Activated T-helper 1 cell treated with anti-CD3 and anti-CD28 coated beads, Interleukin-12 subunit alpha, Interleukin-12 subunit beta, Interleukin-2, Interleukin-4 antibody, amounts not matched to agents 30 ng/mL and 10 ng/mL and 1 ng/mL, durations not matched to agents 14 hours and 24 hours and 36 hours (primary cell): ENCODE measurements at places on chromosomes 5 and 9. TPM values are rescaled to one million over a fixed set of nuclear protein-coding genes. Genes with fewer than 3 reads are reported as not detected.

DNA sequence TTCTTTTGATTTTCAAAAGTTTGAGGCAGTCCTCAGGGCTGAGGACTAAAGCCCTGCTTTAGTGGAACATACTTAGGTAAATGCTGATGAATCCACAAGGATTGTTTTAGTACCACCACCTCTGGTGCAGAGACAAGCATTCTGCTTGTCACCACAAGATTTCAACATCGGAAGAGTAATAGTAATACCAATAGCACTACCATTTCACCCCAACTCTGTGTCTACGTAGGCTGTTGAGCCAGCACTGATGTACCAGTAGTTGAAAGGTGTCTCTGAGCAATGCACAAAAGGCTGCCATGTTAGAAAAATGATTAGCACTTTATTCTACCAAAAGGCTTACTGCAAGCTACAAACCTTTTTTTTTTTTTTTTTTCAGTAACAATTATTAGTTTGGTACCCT, 213.2 kb upstream of the SLC24A2 start:
- no peak overlapping the region for H3K27ac ChIP-seq
- H3K4me3 ChIP-seq, result no peak overlapping the region
- peaks cover 13% of the 10 kb centered on the region for H3K36me3 ChIP-seq
- H3K27me3 ChIP-seq, result no peaks in the 10 kb centered on the region
- peaks cover 47% of the 10 kb centered on the region for H3K4me1 ChIP-seq

DNA sequence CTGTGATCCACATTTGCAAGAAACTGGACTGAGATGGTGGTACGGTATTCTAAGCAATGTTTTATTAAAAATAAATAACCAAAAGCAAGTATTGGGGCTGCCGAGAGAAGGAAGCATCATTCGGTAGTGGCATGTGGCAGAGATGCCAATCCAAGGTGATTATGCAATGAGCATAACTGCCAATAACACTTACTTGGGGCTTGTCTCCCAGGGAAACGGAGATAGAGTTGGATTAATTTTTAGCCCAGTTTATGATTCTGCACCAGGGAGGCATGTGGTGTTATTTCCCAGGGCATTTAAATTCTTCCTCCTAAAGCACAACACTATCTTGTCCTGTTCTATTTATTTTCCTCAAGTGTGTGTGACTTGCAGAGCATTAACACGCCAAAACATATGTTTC, 17.9 kb downstream of the SLC24A2 start:
- DNase-seq, result no peak
- H3K36me3 ChIP-seq, result no peaks in the 10 kb centered on the region
- no peak overlapping the region for H3K4me3 ChIP-seq
- no peaks in the 10 kb centered on the region for H3K4me1 ChIP-seq
- H3K27ac ChIP-seq, result no peak overlapping the region

GRCh38 chr5:124952566-124952965, 206.1 kb upstream of the ZNF608 start:
- H3K27ac ChIP-seq, result no peak overlapping the region
- H3K27me3 ChIP-seq, result peaks cover 2% of the 10 kb centered on the region
- H3K4me1 ChIP-seq, result no peaks in the 10 kb centered on the region

The ZFYVE16 gene
- total RNA-seq, result 9.4 and 10.3 TPM in 2 replicates

GRCh38 chr5:120471971-120472370, 7.9 kb downstream of the PRR16 start:
- no peak for DNase-seq
- no peaks in the 10 kb centered on the region for H3K36me3 ChIP-seq
- H3K4me3 ChIP-seq, result no peak overlapping the region
- no peak overlapping the region for H3K27ac ChIP-seq

The TCF7 gene
- 76.3 and 77.2 TPM in 2 replicates for total RNA-seq

DNA sequence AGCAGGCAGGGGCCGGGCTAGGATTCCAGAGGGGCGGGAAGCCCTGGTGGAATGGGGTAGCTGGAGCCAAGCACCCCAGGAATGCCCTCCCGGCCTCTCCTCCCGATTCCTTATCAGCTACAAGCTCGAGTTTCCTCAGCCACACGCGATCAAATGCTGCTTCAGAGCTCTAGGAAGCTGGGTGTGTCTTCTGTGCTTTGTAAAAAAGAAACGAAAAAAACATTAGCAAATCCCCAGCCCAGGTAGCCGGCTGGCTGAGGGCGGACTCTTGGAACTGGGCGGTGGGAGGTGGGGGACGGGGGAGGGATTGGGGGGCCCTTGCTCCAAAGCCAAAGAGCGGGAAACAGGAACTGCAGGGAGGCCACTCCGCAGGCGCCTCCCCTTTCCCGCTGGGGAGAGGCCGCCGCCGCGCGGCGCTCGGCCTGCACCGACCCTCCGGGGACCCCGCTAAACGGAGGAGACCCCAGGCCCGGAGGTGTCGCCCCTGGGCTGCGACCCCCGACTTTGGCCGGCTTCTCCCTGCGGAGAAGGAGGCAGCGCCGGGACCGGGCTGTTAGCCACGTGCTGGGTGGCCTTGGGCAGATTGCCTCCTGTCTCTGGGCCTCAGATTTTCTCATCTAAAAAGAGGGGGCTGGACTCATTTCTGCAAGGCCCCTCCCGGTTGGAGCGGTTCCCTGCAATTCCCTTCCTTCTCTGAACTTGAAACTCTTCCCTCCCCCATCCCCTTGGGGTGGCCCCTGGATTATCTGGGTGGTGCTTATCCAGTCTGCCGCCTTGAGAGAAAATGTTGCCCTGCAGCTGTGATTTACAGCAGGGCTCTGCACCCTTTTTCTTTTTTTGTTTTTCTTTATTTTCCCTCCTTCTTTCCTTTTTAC, 40.9 kb upstream of the FABP6 start:
- peaks cover 10% of the 10 kb centered on the region for H3K4me1 ChIP-seq
- no peaks in the 10 kb centered on the region for H3K36me3 ChIP-seq
- DNase-seq, result no peak
- H3K27me3 ChIP-seq, result peaks cover 5% of the 10 kb centered on the region
- H3K4me3 ChIP-seq, result peak overlapping the region; percentile 42

The GABRB2 gene
- not detected in 2 replicates for total RNA-seq

DNA sequence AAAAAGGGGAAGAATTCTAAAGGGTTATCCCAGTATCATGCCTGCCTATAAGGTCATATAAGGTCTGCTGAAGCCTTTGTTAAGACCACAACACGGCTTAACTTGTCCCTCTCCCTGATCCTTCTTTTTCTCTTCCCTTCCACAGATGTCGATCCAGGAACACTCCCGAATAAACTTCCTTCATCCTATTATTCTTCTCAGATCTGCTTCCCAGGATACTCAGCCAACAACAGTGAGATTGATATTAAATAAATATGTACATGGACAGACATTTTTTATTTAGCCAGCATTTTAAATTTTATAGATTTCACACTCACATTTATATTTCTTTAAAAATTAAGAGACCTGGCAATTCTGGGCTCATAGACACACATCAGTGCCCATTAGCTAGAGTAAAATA, 44.1 kb downstream of the DPYSL3 start:
- no peak for DNase-seq
- no peak overlapping the region for H3K4me3 ChIP-seq
- no peaks in the 10 kb centered on the region for H3K4me1 ChIP-seq
- no peaks in the 10 kb centered on the region for H3K36me3 ChIP-seq
- no peak overlapping the region for H3K27ac ChIP-seq

DNA sequence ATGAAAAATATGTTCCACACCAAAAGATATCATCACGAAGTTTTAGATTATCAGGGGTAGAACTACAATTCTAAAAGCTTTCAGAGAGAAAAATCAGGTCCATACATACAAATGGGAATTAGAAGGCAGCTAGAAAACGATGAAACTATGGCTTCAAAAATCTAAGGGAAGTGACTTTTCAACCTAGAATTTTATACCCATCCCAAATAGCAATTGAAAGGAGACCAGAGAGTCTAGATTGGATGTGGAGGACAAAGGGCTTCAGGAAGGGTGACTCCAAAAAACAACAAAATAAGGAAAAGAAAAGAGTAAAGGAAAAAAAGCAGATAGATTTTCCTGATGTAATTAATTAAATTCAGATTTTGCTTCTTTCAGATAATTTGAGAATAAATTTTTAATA, 72.0 kb upstream of the CEP78 start:
- no peaks in the 10 kb centered on the region for H3K4me1 ChIP-seq
- no peak overlapping the region for H3K4me3 ChIP-seq
- no peak overlapping the region for H3K27ac ChIP-seq
- DNase-seq, result no peak
- peaks cover 12% of the 10 kb centered on the region for H3K27me3 ChIP-seq

GRCh38 chr9:17631396-17631795, 52.5 kb downstream of the SH3GL2 start:
- no peaks in the 10 kb centered on the region for H3K27me3 ChIP-seq
- no peak overlapping the region for H3K27ac ChIP-seq
- no peak overlapping the region for H3K4me3 ChIP-seq
- no peak for DNase-seq

GRCh38 chr9:70983723-70984295, 137.6 kb downstream of the TRPM3 start:
- H3K4me1 ChIP-seq, result no peaks in the 10 kb centered on the region
- DNase-seq, result no peak
- no peaks in the 10 kb centered on the region for H3K36me3 ChIP-seq

DNA sequence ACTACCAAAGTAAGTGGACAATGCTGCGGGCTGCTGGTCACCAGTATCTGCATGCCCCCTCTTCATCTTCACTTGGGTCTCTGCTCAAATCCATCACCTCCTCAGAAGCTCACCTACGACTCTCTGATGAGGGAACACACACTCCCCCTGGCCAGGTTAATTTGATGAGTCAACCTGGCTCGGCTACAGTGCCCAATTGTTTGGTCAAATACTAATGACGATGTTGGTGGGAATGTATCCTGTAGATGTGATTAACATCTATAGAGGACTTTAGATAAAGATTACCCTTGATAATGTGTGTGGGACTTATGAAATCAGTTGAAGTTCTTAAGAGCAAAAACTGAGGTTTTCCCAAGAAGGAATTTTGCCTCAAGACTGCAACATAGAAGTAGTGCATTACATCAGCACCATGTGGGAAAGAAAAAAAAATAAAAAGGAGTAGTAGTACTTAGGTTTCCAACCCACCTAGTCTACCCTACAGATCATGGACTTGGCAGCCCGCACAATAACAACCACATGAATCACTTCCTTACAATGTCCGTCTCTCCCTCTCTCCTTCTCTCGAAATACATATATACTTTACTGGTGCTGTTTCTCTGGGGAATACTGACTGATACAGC, 467.3 kb downstream of the DNAH5 start:
- H3K4me3 ChIP-seq, result no peak overlapping the region
- no peaks in the 10 kb centered on the region for H3K36me3 ChIP-seq
- H3K27ac ChIP-seq, result no peak overlapping the region
- DNase-seq, result no peak
- no peaks in the 10 kb centered on the region for H3K4me1 ChIP-seq
- H3K27me3 ChIP-seq, result no peaks in the 10 kb centered on the region

- H3K27ac ChIP-seq, result no peak overlapping the region
- no peaks in the 10 kb centered on the region for H3K4me1 ChIP-seq
- H3K27me3 ChIP-seq, result no peaks in the 10 kb centered on the region
- H3K36me3 ChIP-seq, result no peaks in the 10 kb centered on the region
Measured at GRCh38 chr5:90231688-90232087, 177.9 kb downstream of the CETN3 start.

DNA sequence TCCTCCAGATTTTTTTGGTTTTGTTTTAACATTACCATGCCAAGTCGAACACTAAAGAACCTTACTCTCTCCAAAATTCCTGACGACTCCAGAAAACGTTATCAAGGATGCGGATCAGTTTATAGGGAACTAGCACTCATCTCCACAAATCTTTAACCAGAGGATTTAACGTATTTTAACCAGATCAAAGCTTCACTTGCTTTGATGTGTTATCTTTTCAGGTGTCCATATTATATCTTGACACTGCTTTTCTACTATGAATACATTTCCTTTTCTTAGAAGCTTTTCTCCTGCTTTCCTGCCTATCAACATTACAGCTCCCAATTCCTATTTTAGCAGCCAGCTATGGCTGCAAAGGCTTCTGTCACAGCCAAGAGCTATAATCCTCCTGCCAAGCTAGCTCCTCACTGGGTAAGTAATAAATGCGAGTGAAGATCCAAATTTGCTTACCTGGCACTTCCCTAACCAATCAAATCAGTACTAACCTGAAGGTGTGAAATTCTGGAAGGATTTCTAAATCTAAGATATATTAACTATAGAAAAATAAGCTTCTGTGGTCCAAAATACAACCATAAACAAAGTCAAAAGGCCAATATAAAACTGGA, 60.2 kb downstream of the CDC14B start:
- H3K36me3 ChIP-seq, result no peaks in the 10 kb centered on the region
- H3K27ac ChIP-seq, result no peak overlapping the region
- no peak overlapping the region for H3K4me3 ChIP-seq

DNA sequence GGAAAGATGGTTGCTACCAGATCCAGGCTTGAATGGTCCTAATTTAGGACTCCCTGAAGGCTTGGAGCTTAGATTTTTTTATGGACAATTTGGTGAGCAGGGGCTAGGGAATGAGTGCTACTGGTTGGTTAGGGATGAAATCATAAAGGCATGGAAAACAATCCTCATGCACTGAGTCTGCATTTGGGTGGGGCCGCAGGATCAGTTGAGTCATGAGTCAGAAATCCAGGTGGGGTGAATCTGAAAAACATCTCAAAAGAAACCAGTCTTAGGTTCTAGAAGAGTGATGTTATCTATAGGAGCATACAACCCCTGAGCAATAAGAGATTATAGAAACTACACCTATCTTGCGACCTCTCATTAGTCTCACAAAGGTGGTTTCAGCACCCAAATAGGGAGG, 300.0 kb downstream of the KIF4B start:
- no peaks in the 10 kb centered on the region for H3K4me1 ChIP-seq
- H3K27me3 ChIP-seq, result no peaks in the 10 kb centered on the region
- DNase-seq, result no peak
- H3K36me3 ChIP-seq, result no peaks in the 10 kb centered on the region

- no peak for DNase-seq
- H3K4me3 ChIP-seq, result no peak overlapping the region
- peaks cover 8% of the 10 kb centered on the region for H3K4me1 ChIP-seq
- no peaks in the 10 kb centered on the region for H3K36me3 ChIP-seq
- H3K27me3 ChIP-seq, result peaks cover 5% of the 10 kb centered on the region
Measured at GRCh38 chr5:34519489-34520220, 136.5 kb upstream of the RAI14 start.

The ATG12 gene
- 29.6 and 37.4 TPM in 2 replicates for total RNA-seq

The UNC5A gene
- not detected in 2 replicates for total RNA-seq

The ASTN2 gene
- 2.5 and 3.3 TPM in 2 replicates for total RNA-seq

- no peaks in the 10 kb centered on the region for H3K4me1 ChIP-seq
- H3K27me3 ChIP-seq, result peaks cover 2% of the 10 kb centered on the region
- H3K4me3 ChIP-seq, result no peak overlapping the region
- H3K27ac ChIP-seq, result no peak overlapping the region
- H3K36me3 ChIP-seq, result no peaks in the 10 kb centered on the region
- no peak for DNase-seq
Measured at GRCh38 chr9:134213881-134214341, 49.5 kb upstream of the RNU6ATAC start.

DNA sequence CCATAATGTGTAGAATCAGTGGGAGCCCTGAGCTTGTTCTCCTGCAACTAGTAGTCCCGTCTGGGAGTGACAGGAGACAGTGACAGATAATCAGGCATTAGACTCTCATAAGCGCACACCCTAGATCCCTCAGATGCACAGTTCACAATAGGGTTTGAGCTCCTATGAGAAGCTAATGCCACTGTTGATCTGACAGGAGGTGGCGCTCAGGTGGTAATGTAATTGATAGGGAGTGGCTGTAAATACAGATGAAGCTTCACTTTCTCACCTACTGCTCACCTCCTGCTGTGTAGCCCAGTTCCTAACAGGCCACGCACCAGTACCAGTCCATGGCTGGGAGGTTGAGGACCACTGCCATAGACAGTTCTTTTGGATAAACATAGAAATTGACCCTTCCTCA, 188.7 kb downstream of the ROR2 start:
- no peak overlapping the region for H3K4me3 ChIP-seq
- no peaks in the 10 kb centered on the region for H3K4me1 ChIP-seq
- no peak overlapping the region for H3K27ac ChIP-seq
- H3K36me3 ChIP-seq, result no peaks in the 10 kb centered on the region
